AML-193 (cell line): ENCODE measurements at places on chromosomes 1 and 21.

DNA sequence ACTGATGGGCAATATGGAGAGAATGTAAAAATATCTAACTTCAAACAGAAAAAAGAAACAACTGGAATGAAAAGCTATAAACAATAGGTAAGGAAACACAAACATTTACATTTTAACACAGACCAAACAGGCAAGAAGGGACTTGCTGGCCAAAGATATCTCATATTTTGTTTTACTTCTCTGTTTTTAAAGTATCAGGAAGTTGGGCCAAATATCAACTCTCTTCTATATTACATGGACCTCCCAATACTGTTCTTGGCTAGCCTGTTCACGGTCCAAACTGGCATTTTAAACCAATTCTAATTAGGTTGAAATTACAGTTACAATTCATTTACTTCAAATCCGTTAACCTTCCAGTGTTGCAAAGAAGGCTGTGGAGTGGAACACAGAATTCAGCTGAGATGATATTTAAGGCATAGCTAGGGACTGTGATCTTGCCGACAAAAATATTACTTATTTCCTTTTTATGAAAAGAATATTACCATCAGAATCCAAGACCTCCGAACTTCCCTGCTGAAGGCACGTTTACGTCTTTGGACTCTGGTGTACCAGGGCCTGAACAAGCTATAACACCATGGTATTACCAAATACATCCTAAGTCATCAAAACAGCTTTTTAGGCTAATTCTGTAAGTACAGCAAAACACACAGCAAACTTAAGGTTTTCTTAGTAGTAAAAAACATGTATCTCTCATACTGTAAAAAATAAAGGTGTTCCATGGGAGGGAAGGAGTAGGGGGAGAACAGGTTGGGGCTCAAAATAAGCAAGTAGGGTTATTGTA lies 165.4 kb downstream of the RUNX1 start:
- DNase-seq: no peak

DNA sequence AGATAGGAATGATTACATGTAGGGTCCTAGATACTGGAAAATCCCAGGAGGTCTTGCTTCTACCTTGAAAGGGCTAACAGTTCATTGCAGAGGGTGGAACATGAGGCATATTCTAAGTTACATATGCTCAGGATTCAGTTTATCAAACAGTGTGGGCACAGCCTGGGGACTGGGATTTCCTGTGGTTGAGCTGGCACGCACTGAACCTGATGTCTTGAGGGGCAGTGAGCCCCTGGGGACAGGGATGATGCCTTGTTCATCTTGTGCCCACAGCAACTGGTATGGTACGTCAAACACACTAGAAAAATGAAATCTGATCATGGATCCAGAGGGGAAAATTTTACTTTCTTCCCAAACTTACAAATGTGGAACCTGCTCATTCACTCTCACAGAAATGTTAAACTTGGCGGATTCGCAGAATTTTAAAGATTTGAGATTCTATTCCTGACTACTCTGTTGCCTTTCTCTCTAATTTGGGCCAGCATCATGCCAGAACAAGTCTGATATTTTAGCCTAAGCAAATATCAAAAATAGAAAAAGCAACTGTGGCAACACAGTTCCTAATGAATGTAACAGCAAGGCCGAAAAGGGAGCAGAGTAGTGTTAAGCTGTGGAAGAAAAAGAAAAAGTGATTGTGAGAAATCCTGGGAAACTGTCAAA lies 68.2 kb upstream of the COL24A1 start:
- DNase-seq: no peak

DNA sequence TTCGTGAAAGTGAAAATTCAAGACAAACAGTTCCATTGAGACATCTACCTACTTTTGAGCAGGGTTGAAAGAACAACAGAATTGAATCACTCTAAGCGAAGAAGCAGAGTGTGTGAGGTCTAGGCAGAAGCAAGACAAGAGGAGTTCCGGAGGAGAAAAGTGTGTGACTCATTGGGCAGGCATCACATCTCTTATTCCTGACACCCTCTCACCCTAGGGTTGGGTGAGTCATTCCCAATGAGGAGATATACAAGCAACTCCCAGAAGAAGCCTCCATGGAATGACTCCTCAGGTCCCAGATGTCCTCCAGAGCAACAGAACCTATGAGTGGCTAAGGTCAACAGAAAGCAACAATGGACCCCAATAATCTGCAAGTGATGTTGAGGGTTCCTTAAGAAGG lies 138.1 kb downstream of the TPR start:
- no peak for DNase-seq

GRCh38 chr1:34330061-34330460 lies 153.4 kb downstream of the C1orf94 start:
- no peak for DNase-seq

GRCh38 chr1:167344112-167344511 lies 123.4 kb downstream of the POU2F1 start:
- no peak for DNase-seq

DNA sequence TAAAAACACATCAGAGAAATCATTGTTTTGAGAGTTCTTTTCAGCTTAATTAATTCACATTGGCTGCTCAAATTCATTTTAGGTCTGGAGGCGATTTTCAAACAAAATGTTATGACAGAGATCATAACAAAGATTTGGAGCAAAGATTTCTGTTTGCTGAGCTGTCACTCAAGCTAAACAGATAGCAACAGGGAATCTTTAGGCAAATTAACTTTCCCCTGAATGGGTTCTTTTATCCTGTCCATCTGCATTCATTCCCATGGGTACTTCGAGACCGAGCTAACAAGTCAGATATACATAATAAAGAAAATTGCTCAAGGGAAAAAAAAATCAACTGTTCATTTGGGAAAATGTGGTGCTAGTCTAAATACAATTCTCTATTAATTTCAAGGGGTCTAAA lies 30.2 kb upstream of the CA6 start:
- no peak for DNase-seq

DNA sequence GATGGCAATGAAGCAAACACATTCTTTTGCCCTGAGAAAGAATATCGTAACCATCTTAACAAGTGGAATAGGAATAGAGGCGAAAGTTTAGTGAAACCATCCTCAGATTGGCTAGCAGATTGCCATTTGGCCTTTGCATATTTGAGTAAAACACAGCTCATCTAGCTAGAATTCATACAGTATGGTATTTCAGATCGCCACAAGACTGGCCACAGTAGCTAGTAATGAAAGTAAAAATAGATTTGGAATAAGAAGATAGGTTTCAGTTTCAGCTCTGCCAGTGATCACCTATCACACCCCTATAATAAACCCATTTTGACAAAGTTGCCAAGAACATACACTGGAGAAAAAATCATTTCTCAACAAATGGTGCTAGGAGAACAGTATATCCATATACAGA lies 294.9 kb downstream of the LRRIQ3 start:
- no peak for DNase-seq

DNA sequence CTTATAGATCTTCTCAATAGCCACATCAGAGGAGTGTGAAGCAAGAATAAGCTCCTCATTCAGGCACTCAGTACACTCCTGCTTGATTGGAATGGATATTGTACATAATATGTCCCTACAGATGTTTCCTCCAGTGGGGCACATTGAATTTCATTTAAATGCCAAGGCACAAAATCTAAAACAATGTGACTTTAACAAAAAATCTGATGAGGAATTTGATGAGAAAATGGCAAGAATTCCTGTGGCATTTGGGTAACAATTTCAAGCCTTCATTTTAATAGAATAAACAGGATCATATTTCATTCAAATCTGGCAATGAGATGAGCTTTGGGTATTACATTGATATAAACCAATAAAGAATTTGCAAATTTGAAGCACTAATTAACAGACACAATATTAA lies 307.7 kb upstream of the PKN2 start:
- DNase-seq: no peak

DNA sequence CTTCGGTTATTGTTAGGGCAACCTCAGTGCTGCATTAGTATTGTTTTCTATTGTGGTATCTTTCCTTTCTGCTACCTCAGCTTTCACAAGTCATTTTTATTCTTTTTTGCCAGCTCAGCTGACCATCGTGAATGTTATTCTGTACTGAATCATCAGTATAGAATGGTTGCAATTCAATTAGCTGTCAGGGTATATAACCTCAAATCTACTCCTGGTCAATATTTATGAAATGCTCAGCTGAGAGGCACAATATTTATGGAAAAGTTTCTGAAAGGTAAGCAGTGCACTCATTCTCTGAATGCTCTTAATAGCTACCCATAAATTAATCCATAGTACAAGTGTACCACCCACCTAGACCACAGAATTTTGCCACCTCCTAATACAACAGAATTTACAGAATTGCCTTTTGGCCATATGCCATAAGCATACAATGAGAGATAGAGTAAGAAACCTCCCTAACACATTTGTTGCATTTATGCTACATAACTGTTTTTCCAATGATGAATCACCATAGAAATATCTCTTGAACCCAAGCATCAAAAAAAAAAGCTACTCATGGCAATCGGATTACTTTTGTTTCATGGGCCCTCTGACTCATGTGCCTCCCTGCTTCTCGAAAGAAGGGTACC lies 732.6 kb upstream of the CHRM3 start:
- DNase-seq: no peak
